Kidney (tissue), 22 donors: ENCODE measurements at places on chromosomes 3 and 15. TPM values are rescaled to one million over a fixed set of nuclear protein-coding genes. Genes with fewer than 3 reads are reported as not detected.
A peak's percentile ranks its signal among the peaks of the same experiment; 100 is the strongest.

Gene MYL3
- polyA plus RNA-seq, result 81.9 TPM

Gene GOLGA8T
- 0.28 TPM for polyA plus RNA-seq

Gene ATP8B4
- 2.1 TPM for polyA plus RNA-seq

Gene TNFAIP8L3
- 2.4 TPM for polyA plus RNA-seq

Gene CCK
- polyA plus RNA-seq, result not detected

Gene PRR23E
- not detected for polyA plus RNA-seq

Gene RARB
- polyA plus RNA-seq, result 8.3 TPM

Gene CPEB1
- 1.6 TPM for polyA plus RNA-seq

Gene HES1
- 77.4 TPM for polyA plus RNA-seq

Gene PRSS50
- 0.19 TPM for polyA plus RNA-seq

Gene EMC7
- 125 TPM for polyA plus RNA-seq

Gene DUOXA1
- polyA plus RNA-seq, result 0.52 TPM

Gene FHIT
- 61.2 TPM for polyA plus RNA-seq

Gene SCAANT1
- polyA plus RNA-seq, result not detected

Gene MOBP
- polyA plus RNA-seq, result not detected

Gene IL16
- 1.4 TPM for polyA plus RNA-seq

Gene SLC12A6
- 6.7 TPM for polyA plus RNA-seq

Gene H1-8
- not detected for polyA plus RNA-seq

DNA sequence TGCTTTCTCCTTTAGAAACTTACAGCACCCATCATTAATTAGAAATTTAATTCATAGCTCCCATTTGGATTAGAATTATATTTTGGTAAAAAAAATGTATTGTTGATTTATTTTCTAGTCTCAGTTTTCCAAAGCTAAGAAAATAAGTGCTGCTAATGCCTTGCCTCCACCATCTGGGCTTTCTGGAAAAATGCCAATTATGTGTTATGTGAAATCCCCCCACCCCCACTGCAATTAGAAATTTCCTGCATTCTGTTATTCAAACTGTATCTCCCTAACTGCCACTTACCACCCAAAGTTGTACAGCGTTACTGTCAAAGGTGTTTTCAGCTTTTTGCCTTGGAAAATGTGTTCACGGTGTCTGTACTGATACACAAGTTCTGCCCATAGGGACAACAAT lies 617.2 kb upstream of the UBE2E2 start:
- no peaks in the 10 kb centered on the region for H3K4me1 ChIP-seq
- no peaks in the 10 kb centered on the region for H3K36me3 ChIP-seq
- peak; percentile 66 for DNase-seq
- no peak overlapping the region for H3K27ac ChIP-seq
- no peaks in the 10 kb centered on the region for H3K27me3 ChIP-seq

DNA sequence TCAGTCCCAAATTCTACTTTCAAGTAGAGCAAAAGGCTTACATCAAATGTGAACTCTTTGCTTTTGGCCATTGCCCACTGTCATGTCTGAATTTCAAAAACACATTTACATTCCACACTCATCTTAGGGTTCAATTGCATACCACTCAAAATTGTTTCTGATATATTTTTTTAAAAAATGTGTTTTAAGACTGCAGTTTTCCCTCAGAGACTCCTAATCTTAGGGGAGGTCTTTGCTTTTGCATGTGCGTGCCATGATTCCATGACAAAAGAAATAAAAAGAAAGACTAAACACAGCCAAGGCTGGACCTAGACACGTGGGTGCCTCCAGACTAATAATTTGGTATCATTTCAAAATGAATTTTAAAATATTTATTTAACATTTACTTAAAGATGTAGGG lies 396.8 kb upstream of the RASGRP1 start:
- no peaks in the 10 kb centered on the region for H3K36me3 ChIP-seq
- H3K4me3 ChIP-seq, result no peak overlapping the region
- no peaks in the 10 kb centered on the region for H3K27me3 ChIP-seq
- H3K27ac ChIP-seq, result no peak overlapping the region
- no peaks in the 10 kb centered on the region for H3K4me1 ChIP-seq

- no peak overlapping the region for H3K27ac ChIP-seq
- no peaks in the 10 kb centered on the region for H3K27me3 ChIP-seq
- DNase-seq, result no peak
Measured at GRCh38 chr3:159928666-159929065, 60.0 kb upstream of the IL12A start.

GRCh38 chr3:78908236-78908635 lies 859.6 kb downstream of the ROBO1 start:
- H3K4me1 ChIP-seq, result no peaks in the 10 kb centered on the region
- no peaks in the 10 kb centered on the region for H3K27me3 ChIP-seq
- H3K36me3 ChIP-seq, result no peaks in the 10 kb centered on the region
- H3K4me3 ChIP-seq, result no peak overlapping the region

GRCh38 chr15:59237119-59237855 lies 30.6 kb downstream of the LDHAL6B start:
- H3K36me3 ChIP-seq, result no peaks in the 10 kb centered on the region
- DNase-seq, result no peak
- H3K4me1 ChIP-seq, result no peaks in the 10 kb centered on the region
- H3K27ac ChIP-seq, result no peak overlapping the region
- no peak overlapping the region for H3K4me3 ChIP-seq

DNA sequence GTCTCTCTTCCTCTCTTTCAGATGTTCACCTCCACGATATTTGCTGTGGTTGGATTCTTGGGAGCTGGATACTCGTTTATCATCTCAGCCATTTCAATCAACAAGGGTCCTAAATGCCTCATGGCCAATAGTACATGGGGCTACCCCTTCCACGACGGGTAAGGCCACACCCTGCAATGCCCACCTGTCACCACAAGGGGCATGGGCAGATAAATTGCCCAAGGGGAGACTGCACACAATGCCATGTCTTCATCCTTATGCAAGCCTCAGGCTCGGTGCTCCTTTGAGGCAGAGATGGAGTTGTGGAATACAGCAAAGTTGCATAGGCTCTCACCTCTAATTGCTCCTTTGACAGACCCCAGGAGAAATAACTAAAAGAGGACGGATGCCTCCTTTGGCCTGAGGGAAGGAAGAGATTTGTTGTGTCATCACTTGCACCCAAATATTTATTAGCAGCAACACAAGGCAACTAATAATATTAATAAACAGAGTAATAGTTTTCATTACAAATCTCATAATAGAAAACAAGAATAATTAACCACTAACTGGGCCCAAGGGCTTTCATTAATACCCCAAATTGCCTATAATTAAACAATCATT lies 13.2 kb downstream of the TM4SF4 start:
- H3K36me3 ChIP-seq, result no peaks in the 10 kb centered on the region
- no peaks in the 10 kb centered on the region for H3K4me1 ChIP-seq
- no peak for DNase-seq
- no peak overlapping the region for H3K4me3 ChIP-seq
- H3K27ac ChIP-seq, result no peak overlapping the region

- no peak for DNase-seq
- no peak overlapping the region for H3K4me3 ChIP-seq
- no peak overlapping the region for H3K27ac ChIP-seq
- no peaks in the 10 kb centered on the region for H3K27me3 ChIP-seq
- no peaks in the 10 kb centered on the region for H3K36me3 ChIP-seq
Measured at GRCh38 chr3:149090907-149091306, 4.6 kb upstream of the HLTF start.

GRCh38 chr3:2908693-2909351 lies 201.4 kb downstream of the IL5RA start:
- no peak overlapping the region for H3K4me3 ChIP-seq
- no peak for DNase-seq
- no peaks in the 10 kb centered on the region for H3K27me3 ChIP-seq
- H3K36me3 ChIP-seq, result no peaks in the 10 kb centered on the region
- no peak overlapping the region for H3K27ac ChIP-seq

DNA sequence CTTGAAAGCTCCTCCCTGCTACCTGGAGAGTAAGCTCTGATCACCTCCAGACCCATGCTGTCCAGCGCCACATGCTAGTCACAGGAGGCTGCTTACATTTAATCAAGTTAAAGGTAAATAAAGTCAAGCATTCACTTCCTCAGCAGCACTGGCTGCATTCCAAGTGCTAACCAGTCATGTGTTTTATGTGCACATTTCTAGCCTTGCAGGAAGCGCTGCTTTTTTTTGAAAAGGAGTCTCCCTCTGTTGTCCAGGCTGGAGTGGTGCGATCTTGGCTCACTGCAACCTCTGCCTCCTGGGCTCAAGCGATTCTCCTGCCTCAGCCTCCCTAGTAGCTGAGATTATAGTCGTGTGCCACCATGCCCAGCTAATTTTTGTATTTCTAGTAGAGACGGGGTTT lies 279.2 kb downstream of the GABRG3 start:
- no peaks in the 10 kb centered on the region for H3K36me3 ChIP-seq
- H3K27ac ChIP-seq, result no peak overlapping the region
- H3K4me3 ChIP-seq, result no peak overlapping the region
- DNase-seq, result peak; percentile 60

- H3K36me3 ChIP-seq, result peaks cover 13% of the 10 kb centered on the region
- H3K27me3 ChIP-seq, result no peaks in the 10 kb centered on the region
- peak overlapping the region; percentile 71 for H3K4me3 ChIP-seq
Measured at GRCh38 chr3:148992027-148992634, 791 bp downstream of the GYG1 start.

DNA sequence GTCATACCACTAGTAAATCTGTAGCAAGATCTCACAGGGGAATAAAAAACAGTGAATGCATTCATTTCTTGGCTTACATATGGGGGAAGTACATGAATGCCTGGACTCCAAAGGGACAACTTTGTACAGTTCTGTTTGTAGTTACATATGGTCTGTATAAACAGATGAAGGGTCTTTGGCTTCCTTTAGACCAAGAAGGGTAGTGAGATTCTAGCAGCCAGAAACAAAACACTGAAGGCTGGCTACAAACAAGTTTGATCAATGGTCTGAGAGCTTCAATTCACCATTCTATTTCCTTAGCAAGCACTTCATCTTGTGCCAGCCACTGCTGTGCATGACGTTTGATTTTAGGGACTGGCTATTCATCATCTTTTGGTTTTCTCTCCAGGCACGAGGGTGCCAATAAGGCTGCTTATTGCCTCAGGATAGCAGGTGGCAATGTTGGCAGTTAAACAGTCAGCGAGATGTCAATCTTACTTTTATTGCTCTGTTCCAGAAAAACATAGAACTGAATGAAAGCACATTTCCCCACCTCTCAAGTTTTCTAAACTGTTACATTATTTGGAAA lies 313.7 kb upstream of the COL8A1 start:
- H3K4me1 ChIP-seq, result no peaks in the 10 kb centered on the region
- no peaks in the 10 kb centered on the region for H3K36me3 ChIP-seq
- no peaks in the 10 kb centered on the region for H3K27me3 ChIP-seq
- no peak overlapping the region for H3K27ac ChIP-seq
- no peak for DNase-seq
- H3K4me3 ChIP-seq, result no peak overlapping the region

DNA sequence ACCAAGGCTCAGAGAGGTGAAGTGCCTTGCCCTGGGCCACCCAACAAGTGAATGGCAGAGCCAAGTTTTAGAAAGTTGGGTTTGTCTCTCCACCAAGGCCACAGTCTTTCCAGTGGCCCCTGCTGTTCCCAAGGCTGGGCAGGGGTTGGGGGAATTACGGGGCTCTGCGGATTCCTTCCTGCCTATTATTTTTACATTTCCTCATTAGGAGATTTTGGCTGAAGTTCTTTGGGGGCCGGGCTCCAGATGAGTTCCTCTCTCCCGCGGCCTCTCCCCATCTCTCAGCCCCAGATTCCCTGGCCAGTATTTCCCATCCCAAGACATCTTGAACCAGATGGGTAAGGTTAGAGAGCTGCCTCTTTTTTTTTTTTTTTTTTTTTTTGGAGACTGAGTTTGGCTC lies 44.0 kb upstream of the SMAD6 start:
- no peaks in the 10 kb centered on the region for H3K36me3 ChIP-seq
- H3K27me3 ChIP-seq, result no peaks in the 10 kb centered on the region
- H3K27ac ChIP-seq, result no peak overlapping the region
- no peak overlapping the region for H3K4me3 ChIP-seq

GRCh38 chr3:71584394-71585011 lies 975 bp upstream of the FOXP1 start:
- no peaks in the 10 kb centered on the region for H3K27me3 ChIP-seq
- no peaks in the 10 kb centered on the region for H3K36me3 ChIP-seq
- peak; percentile 86 for DNase-seq
- H3K27ac ChIP-seq, result peak overlapping the region; percentile 97
- H3K4me1 ChIP-seq, result peaks cover 14% of the 10 kb centered on the region
- peak overlapping the region; percentile 93 for H3K4me3 ChIP-seq

DNA sequence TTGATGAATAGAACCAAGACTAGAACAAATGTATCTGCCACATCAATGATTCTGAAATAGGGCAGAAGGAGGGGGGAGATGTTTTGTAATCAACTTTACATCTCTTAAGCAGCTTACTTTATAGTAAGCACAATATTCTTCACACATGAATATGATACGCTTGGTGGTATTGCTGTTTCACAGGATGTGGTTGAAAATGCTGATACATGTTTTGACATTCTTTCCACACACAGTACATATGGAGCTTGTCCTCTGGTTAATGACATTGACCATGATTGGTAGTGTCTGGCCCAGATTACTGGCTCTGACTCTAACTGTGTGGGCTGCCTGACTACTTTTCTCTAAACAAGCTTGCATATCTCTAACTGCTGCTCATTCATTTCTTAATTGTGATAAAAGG lies 168.9 kb downstream of the KLHL25 start:
- H3K27ac ChIP-seq, result no peak overlapping the region
- peak; percentile 83 for DNase-seq
- H3K4me3 ChIP-seq, result no peak overlapping the region
- no peaks in the 10 kb centered on the region for H3K27me3 ChIP-seq

GRCh38 chr3:172808969-172809546 lies 58.5 kb downstream of the ECT2 start:
- no peaks in the 10 kb centered on the region for H3K36me3 ChIP-seq
- no peak for DNase-seq
- no peak overlapping the region for H3K4me3 ChIP-seq

DNA sequence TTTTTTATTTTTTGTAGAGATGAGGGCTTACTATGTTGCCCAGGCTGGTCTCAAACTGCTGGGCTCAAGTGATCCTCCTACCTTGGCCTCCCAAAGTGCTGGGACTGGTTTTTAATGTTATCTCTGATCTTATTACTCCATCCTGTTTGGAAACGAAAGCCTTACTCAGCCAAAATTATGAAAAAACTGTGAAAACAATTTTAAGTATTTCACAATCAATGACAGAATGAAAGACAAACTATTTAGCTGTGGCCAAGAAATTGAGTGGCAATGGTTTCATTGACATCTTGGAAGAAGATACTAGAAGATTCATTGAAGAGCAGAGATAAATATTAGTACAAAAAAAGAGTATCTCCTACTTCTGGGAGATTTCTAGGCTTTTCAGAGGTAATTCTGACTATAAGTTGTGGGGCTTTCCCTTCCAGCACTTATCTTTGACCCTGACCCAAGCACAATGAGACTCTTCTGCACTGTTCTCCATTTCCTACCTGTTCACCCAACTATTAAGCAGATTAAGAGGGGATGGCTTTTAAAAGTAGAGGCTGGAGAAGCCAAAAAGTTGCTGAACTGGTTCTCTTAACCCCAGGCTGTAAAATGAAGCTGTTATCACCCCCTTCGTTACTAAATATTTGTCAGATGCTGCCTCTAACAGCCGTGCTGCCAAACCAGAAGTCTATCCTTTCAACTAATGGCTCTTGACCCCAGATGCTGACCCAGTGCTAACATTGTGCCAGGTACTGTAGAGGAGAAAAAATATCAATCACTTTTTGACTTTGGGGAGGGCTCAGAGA lies 14.2 kb upstream of the SLC25A36 start:
- no peaks in the 10 kb centered on the region for H3K4me1 ChIP-seq
- no peaks in the 10 kb centered on the region for H3K27me3 ChIP-seq
- DNase-seq, result no peak
- H3K4me3 ChIP-seq, result no peak overlapping the region
- no peak overlapping the region for H3K27ac ChIP-seq
- H3K36me3 ChIP-seq, result no peaks in the 10 kb centered on the region

GRCh38 chr15:77044228-77045042 lies 26.5 kb downstream of the TSPAN3 start:
- H3K36me3 ChIP-seq, result peaks cover 10% of the 10 kb centered on the region
- no peaks in the 10 kb centered on the region for H3K4me1 ChIP-seq
- H3K4me3 ChIP-seq, result no peak overlapping the region
- no peak for DNase-seq
- H3K27ac ChIP-seq, result no peak overlapping the region
- no peaks in the 10 kb centered on the region for H3K27me3 ChIP-seq
